Stimulated activated CD4-positive, alpha-beta T cell treated with anti-CD3 and anti-CD28 coated beads, TNF-alpha, amount 100 ng/mL, for 24 hours (primary cell): ENCODE measurements at places on chromosomes 6 and 20.

DNA sequence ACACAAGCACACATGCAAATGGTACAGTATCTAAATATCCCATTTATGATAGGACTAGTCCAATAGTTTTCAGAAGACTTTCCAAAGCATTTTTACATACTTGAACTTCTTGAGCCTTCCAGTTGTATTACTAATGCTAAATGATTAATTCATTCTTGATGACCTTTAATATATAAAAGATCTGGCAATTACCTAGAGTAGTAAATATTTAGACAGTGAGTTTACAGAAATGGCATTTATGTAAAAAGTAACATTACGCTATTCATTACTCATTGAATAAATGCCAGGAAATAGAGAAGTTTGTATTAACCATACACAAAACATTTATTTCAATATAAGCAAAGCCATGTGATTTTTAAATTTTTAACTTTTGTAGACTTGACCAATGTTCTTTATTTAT lies 158.8 kb downstream of the DST start:
- DNase-seq: no peak

DNA sequence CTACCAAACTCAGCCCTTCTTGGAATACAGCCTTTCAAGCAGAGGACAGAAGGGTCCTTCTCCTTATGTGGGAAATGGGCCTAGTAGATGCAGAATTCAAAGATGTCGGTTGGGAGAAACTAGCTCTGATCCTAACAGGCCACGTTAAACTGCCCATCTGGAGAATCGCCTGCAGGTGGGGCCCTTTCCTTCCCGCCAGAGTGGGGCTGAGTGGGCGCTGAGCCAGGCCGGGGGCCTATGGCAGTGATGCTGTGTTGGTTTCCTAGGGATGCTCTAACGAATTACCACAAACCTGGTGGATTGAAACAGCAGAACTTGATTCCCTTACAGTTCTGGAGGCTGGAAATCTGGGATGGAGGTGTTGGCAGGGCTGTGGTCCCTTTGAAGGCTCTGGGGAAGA lies 9.1 kb downstream of the MAPK13 start:
- no peak for DNase-seq

DNA sequence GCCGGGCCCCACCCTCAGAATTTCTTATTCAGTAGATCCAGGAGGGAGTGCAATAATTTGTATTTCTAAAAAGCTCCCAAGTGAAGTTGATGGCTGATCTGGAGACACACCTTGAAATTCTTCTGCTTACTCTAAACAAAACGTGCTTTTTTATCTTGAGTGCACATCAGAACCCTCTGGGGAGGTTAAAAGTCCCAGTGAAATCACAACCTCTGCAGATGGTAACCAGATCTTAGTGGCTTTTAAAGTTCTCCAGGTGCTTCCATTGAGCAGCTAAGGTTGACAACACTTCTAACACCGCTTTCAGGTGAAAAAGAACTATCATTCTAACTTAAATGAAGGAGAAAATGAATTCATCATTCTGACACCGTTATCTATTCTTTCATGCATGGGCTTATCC lies 45.6 kb upstream of the ESR1 start:
- DNase-seq: no peak

- DNase-seq: no peak
Measured at GRCh38 chr20:42739683-42740082, 450.0 kb downstream of the PTPRT start.

DNA sequence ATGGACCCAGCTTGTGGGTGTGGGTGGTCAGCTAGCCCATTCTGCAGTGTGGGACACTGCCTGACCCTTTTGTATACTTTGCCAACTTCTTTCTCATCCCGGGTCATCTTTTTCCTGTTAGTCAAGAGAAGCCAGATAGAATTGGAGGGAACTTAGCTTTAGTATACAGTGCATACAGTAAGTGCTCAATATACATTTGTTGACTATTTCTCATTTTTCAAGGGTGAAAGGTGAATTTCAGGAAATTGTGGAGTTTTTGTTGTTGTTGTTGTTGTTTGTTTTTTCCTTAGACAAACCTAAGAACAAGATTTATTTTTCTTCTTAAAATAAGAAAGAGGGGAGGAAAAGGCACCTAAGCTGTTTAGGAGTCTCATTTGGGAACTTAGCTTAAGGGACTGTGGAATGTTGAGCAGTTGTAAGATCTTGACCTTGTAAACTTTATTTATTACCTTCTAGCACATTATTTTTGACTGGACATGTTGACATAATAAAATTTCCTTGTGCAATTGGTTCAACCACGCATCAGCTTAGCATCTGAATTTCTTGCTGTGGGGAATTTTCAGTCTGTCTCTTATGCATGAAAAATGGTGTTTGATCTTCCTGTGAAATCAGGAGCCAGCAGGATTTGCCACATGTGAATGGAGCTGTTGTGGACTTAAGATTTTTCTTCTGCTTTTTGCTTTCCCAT lies 113.6 kb downstream of the ARID1B start:
- no peak for DNase-seq

DNA sequence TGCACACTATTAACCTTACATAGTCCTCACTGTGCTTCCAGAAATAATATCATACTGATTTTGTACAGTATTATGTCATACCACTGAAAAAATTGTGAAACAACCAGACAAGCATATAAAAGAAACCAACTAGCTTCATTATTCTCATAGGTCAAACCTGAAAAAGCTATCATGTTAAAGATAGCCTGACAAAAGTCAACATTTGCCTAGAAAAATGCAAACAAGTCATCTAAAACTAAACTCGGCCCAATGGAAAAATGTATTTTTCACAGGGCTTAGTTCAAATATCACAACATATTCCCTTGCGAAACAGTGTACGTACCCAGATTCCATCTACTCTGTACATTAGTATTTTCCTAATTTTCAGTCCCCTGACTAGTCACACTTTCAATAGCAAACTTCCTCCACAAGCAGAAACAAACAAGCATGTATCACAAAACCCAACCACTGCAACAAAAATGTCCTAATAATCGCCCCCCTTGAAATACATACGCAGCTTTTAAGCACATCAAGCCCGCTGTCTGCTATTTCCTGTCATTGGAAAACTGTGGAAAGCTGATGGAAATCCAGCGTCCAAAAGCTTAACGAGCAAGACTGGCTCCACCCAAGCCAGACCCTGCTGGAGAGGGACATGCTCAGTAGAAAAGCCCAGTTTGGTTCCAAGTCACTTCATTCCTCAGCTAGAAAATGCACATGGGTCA lies 93.1 kb downstream of the EPB41L2 start:
- no peak for DNase-seq

- no peak for DNase-seq
Measured at GRCh38 chr20:47546184-47547033, 44.7 kb downstream of the NCOA3 start.

- no peak for DNase-seq
Measured at GRCh38 chr6:89817481-89817880, 2.1 kb downstream of the MDN1 start.

DNA sequence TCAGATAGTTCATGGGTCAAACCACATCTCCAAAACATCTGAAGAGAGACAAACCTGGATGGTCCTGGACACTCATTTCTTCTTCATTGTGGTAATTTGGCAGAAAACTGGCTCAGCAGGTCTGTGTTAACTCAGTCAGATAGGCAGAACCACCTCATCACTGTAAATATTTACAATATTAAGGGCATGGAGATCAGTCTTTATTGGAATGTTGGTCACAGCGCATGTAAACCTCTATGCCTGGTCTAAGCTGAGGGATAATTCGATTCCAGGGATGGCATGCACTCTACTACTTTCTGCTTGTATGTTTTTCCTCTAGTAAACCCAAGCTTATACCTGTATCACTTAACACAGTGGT lies 4.0 kb upstream of the TBC1D7 start:
- DNase-seq: no peak

DNA sequence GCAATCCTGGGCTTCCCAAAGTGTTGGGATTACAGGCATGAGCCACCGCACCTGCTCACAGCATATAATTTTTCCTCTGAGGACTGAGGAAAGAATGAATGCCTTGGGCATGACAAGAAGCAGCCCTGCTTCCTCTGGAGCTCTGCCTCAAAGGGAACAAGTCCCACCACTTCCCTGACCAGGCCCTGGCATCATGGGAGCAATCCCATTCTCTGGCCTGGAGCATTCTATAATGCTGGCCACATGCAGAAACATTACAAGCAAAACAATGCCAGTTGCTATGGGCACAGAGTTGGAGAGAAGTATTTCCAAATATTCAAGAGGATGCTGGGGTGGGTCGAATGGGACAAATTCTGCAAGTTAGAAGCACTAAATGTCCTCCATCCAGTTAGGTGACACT lies 41.5 kb upstream of the ARMH2 start:
- DNase-seq: no peak

GRCh38 chr6:43865932-43866645 lies 96.1 kb downstream of the VEGFA start:
- no peak for DNase-seq

- DNase-seq: no peak
Measured at GRCh38 chr6:98779618-98780017, 54.8 kb upstream of the POU3F2 start.
